Choroid plexus epithelial cell (primary cell): ENCODE measurements at places on chromosomes 1 and 21.

DNA sequence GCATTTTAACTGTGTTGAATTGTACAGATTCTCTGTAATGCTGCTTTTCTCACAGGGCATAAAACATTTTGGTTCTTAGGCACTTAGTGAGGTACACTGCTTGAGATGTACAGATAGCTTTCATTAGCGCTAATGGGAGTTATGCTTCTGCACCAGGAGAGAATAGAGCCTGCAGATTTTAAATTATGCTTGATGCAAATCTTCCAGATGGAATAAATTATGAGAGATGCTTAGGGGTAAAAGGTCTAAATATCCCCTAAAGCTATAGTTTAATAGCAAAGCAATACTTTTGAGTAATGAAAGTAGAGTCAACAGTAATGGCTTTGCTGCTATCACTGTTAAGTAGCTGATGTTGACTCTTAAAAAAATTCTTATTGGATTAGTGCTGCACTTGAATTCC is 248.9 kb downstream of the S1PR1 start:
- DNase-seq: no peak

DNA sequence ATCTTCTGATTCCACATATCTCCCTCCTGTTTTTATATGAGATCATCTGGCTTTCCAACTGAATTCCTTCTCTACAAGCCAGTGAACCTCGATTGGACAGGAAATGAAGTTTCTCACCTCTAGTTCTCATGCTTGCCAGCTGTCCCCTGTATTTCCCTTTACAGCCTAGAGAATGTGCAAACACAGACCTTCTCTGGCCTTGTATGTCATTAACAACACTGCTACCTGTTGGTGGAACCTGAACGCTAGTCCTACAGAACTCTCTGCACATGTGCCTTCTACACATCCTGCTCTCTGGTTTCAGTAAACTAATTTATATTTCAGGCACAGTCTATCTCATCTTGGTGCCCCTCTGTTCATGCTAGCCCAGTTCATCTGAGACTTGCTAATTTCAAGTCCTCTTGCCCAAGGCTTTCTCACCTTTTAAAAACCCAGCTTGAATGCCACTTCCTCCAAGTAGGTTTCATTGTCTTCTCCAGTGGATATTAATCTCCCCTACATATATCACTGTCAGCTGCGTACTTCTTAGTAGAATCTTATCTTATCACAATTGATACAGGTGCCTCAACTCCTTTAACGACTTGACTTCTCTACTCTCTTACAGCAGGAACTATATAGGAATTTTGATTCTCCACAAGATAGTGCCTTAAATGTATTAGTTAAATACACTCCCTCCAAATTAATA is 549.9 kb downstream of the PLPP3 start:
- no peak for DNase-seq

GRCh38 chr1:201750120-201750519 is 78.8 kb upstream of the IPO9 start:
- DNase-seq: no peak

DNA sequence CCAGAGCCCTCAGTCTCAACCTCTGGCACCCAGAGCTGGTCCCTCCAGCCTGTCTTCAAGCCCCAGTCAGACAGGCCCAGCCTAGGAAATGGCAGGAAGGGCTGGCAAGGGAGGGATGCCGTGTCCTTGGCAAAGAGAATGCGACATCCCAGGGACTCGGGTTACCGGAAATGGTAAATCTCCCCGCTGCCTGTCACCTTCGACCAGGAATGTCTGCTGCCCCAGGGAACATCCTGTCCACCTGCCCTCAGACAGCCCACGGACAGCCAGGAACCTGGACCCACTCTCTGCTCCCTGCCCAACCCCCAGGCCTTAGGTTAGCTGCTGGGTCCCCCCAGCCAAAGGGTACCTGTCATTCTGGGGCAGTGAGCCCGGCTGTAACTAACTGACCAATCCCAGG is 23.9 kb downstream of the HSPG2 start:
- no peak for DNase-seq

DNA sequence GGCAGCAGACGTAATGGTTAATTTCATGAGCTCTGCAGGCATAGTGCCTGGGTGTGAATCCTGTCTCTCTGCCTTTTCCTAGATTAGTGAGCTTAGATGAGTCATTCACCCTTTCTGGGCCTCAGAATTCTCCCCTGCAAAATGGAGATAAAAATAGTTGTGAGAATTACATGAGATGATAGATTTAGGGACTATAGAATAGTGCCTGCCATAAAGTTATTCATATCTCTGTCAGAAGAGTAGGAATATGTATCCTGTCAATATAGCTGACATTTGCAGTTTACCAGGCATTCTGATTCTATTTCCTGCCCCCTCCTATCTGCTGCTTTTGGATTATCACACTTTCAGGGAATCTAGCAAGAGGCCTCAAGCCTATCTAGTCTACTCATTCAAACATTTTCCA is 112.0 kb downstream of the PDE4B start:
- DNase-seq: peak; percentile 14

GRCh38 chr1:7069931-7070330 is 284.7 kb downstream of the CAMTA1 start:
- peak; percentile 6 for DNase-seq

- peak; percentile 81 for DNase-seq
Measured at GRCh38 chr1:41629571-41629970, 145.1 kb upstream of the EDN2 start.

DNA sequence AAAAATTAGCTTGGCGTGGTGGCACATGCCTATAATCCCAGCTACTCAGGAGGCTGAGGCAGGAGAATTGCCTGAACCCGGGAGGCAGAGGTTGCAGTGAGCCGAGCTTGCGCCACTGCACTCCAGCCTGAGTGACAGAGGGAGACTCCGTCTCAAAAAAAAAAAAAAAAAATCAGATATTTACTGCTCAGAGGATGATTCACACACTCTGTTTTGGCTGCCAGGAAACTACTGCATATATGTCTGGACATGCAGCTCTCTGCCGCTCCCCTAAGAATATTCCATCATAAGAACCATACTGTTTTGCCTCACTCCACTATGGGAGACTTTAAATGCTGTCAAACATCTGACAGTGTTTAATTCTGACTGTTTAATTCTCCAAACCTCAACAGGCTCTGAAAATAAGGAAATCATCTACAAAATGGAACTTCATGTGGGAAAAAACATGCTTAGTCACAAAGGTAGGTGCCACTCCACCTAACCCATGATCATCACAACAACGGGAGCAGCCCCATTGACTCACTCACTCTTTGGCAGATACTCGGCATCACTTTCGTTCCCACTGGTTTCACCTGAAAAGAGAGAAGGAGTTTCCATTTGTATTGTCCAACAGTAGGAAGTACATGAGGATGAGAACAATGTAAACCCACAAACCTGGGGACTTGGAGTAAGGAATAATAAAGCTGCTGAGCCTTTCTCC is 29.3 kb upstream of the BCAS2 start:
- DNase-seq: peak; percentile 55

GRCh38 chr1:170790651-170791071 is 126.7 kb downstream of the PRRX1 start:
- DNase-seq: peak; percentile 49

GRCh38 chr1:3155056-3155925 is 86.3 kb downstream of the PRDM16 start:
- no peak for DNase-seq

DNA sequence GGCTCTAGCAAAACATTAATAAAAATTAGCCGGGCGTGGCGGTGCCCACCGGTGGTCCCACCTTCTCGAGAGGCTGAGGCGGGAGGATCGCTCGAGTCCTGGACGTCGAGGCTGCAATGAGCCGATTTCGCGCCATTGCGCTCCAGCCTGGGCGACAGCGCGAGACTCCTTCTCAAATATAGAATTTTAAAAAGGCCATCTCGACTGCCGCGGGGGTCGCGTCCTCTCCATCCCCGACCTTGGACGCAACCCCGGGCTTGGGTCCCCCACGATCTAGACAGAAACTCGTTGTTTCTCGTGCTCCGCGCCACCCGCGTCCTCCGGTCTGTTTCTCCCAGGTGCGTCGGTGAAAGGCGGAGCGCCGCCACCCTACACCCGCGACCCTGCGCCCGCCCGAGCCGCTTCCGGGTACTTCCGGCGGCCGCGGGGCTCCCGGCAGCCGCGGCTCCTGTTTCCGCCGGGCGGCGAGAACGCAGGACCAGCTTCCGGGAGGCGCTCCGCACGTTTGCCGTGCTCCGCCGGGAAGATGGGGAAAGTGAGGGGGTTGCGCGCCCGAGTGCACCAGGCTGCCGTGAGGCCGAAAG is at the start of gene SLX9:
TSS of gene SLX9 (plus strand) at position 498 of the 584 bp plus-strand sequence. CDS start at position 527, 29 bp downstream.
- DNase-seq: peak; percentile 74

DNA sequence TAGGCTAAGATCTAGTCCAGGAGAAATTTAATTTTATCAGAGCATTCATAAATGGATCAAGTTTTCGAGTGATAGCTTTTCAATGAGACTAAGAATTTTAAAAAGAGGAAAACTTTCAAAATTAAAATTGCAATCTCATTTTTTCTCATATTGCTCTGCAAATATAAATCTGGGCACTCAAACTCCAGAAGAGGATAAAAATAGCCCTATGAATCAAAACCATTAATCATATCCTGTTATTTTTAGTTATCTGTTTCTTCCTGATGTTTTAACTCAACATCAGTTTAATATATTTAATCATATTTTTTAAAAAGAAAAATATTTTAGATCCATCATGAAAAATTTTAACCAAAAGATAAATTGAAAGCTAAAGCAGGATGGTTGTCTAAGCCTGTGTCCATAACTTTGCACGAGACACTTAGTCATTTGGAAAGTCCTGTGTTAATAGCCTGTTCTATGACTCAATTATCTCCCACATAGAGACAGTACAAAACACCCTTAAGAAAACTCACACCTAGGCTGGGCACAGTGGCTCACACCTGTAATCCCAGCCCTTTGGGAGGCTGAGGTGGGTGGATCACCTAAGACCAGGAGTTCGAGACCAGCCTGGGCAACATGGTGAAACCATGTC is 17.1 kb upstream of the PRRC2C start:
- DNase-seq: peak; percentile 61

GRCh38 chr1:240189386-240189989 is 97.8 kb downstream of the FMN2 start:
- DNase-seq: peak; percentile 60

DNA sequence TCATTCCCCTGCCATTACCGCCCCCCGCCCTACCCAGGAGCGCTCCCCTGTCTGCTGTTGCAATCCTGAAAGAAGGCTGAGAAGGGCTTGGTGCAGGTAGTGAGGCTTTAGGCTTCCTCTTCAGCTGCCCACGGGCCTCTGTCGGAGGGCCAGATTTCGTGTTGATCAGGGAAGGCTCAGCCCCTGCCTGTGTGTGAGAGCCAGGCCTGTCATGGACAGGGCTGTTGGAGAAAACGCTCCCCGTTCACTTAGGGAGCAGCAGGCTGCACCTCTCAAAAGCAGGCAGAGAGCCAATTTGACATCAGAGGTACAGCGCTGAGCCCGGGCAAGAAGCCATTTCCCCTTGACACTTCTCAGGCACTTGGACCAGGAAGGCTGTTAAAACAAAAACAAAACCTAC is 19.0 kb downstream of the TEX35 start:
- no peak for DNase-seq

GRCh38 chr1:29634746-29635335 is 398.5 kb downstream of the PTPRU start:
- DNase-seq: no peak

- DNase-seq: no peak
Measured at GRCh38 chr1:15622712-15623373, 5.6 kb downstream of the DDI2 start.

DNA sequence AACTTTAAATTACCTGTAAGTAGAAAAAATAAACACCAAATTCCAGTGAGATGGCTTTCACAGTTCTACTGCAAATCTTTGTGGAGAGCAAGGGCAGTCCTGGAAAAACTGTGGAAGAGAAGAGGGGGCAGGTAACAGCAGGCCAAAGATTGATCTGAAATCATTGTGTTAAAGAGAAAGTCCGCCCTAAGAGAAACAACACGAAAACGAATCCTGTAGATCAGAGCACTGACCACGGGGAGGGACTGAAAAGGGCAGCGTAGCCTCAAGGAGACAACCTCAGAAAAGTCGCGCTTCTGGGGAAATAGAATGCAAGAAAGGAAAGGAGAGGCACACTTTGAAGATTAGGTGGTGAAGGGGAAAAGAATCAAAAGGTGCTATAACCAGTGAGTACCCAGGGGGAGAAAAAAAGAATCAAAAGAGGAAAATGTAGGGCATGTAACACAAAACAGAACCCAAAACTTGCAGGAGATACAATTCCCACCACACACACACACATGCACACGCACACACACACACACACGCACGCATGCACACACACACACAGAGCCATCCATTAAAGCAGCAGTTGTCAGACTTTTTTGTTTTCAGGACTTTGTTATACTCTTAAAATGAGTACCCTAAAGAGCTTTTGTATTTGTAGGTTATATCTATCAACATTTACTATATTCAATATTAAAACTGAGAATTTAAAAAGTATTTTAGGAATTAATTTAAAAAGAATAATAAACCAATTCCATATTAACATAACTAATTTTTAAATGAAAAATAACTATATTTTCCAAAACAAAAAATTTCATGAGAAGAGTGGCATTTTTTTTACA is 28.0 kb upstream of the KLF17 start:
- DNase-seq: no peak

GRCh38 chr1:25897754-25898153 is 8.5 kb downstream of the STMN1 start:
- no peak for DNase-seq

DNA sequence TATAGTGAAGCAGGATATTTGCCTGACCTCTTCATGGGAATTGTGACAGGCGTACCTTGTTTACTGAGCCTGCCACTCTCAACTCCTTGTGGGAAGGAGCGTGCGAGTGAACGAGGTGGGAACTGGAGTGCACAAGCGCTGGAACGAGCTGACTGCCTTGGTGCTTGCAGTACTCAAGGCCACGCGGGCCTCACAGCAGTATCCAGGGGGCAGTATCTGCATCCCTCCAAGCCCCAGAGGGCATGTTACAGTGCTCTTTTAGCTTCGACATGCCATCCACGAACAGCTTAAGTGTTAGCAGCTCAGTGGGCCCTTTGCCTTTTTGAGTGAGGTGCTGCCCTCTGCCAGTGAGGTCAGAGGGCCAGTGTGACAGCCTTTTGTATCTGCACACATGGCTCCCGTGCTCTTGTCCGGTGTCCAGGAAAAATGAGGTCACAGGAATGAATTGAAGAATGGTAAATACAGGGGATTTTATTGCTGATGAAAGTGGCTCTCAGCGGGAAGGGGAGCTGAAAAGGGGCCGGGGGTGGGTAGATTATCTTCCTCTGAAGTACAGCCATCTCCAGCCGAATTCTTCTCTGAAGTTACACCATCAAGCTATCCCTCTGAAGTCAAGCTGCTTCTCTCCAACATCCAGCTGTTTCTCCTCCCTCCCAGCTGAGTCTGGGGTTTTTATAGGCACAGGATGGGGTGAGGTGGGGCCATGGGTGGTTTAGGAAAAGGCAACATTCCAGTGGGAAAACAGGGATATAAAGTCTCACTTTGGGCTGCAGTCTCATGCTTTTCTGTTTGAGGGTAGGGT is 69.3 kb downstream of the EPB41 start:
- DNase-seq: no peak

- no peak for DNase-seq
Measured at GRCh38 chr21:17797967-17798366, 21.2 kb downstream of the C21orf91 start.

GRCh38 chr21:33587792-33588484 is 546 bp downstream of the DONSON start:
- peak; percentile 37 for DNase-seq
